Cortex of kidney (tissue), 1 donor: ENCODE measurements at places on chromosomes 1 and 21.

- no peak for DNase-seq
Measured at GRCh38 chr1:229131243-229132105, 139.4 kb upstream of the RAB4A start.

DNA sequence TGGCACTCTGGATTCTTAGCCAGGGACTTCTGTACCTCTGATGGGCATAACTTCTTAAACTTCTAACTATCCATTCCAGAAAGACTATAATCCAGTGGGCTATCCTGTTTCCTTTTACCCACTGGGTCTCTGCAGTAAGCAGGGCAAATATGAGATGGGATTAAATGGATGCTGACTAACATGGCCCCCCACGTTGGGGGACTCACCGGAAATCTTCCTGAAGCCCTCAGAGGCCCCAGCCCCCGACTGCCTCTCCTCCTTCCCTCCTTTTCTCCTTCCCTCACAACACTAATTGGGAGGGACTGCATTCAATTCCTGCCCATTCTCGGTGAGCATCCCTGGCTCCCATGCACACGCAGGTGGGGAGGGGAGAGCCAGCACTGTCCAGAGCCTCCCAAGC, 70.1 kb downstream of the SSBP3 start:
- no peak for DNase-seq

- DNase-seq: no peak
Measured at GRCh38 chr1:235953801-235954200, 87.1 kb upstream of the LYST start.

GRCh38 chr1:8563944-8564537, 246.1 kb downstream of the SLC45A1 start:
- no peak for DNase-seq

DNA sequence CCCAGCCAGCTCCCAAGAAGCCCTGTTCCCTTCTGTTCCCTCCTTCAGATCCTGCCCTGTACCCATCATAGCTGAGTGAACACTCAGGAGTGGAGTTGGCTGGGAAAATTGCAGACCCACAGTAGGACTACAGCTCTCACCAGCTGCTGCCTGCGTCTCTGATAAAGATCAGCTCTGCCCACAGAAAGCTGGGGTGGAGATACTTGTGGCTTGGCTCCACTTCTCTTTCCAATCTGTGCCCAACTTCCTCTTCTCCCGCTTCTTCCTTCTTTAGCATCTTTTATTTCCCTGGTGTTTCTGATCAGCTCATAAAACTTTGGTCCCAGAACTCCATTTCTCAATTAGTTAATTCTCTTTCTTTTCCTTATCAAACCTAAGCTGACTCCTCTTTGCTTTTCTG, 5.5 kb upstream of the CD1A start:
- no peak for DNase-seq

- DNase-seq: no peak
Measured at GRCh38 chr1:227733309-227733705, 1.8 kb downstream of the JMJD4 start.

GRCh38 chr1:159092036-159092760, 15.6 kb upstream of the AIM2 start:
- DNase-seq: no peak
